H7 (cell line): ENCODE measurements at places on chromosomes 7 and 10.

DNA sequence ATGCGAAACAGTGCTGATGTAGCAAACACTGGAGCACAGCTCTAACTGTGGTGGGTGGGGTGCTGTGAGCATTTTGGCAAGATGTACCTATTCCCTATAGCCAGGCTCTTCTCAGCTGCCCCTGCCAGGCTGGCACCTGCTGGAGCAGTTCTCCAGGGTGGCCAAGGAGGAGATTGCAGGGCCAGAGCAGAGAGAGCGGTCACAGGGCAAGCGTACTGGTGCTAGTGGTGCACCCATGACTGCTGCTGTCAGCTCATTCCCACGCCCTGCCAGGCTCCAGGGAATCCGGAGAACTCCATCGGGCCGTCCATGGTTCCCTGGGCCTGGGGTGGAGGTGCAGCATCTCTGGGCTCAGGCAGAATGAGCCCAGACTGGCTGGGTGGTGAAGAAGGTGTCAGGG is 2.1 kb downstream of the COL13A1 start:
- peak; percentile 52 for DNase-seq

DNA sequence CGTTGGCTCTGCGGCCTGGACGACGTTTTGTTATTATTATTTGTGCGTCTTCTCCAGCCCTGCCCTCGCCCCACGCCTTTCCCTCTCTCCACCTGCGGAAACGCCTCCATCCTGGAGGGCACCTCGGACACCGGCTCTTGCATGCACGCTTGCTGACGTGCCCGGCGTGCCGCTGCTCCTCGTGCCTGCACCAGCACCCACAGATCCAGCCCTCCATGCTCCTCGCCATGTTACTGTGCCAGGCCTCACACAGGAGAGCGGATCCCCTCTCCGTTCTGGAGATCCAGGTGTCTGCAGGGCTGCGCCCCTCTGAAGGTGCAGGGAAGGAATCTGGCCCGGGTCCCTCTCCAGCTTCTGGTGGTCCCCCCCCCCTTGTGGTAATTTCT is 373.9 kb upstream of the FOXK1 start:
- DNase-seq: no peak

- DNase-seq: no peak
Measured at GRCh38 chr7:22607180-22607579, 107.2 kb upstream of the STEAP1B start.

- no peak for DNase-seq
Measured at GRCh38 chr7:40232242-40232893, 97.6 kb downstream of the SUGCT start.

GRCh38 chr10:5297466-5297865 is 67.3 kb upstream of the UCN3 start:
- DNase-seq: peak; percentile 33

- no peak for DNase-seq
Measured at GRCh38 chr10:15169555-15170401, 1.3 kb upstream of the NMT2 start.

GRCh38 chr7:133481676-133482075 is 228.8 kb downstream of the EXOC4 start:
- DNase-seq: no peak

DNA sequence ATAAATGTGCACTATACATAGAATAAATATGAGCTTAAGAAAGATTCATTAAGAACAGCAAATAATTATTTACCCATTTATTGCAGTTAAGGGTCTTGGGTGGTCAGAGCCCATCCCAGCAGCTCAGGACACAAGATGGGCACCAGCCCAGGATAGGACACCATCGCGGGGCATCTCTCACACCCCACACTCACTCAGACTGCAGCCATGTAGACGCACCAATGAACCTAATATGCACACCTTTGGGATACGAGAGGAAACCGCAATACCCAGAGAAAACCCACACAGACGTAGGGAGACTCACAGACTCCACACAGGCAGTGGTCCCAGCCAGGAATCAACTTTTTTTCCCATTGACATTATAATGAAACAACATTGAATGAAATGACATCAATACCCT is 36.0 kb downstream of the CARD11 start:
- DNase-seq: no peak

- peak; percentile 28 for DNase-seq
Measured at GRCh38 chr7:17640730-17641377, 299.4 kb downstream of the SNX13 start.

DNA sequence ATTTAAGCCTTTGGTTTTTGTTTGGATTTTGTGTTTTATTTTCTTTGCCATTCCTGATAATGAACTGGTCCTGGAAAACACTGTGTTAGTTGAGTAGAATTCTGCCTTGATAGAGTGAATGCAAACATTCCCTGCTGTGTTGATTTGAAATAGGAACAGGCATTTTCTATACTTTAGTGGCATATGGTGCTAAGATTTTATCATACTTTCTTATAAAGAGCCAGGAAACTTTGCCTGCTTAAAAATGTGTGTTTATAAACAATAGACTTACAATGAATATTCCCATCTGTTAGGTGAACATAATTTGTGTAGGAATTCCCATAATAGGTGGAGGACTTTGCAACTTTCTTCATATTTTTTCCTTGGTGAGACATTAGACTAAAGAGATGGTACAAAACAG is 333.3 kb downstream of the SDK1 start:
- DNase-seq: no peak

GRCh38 chr7:14850039-14850438 is 52.5 kb downstream of the DGKB start:
- no peak for DNase-seq

GRCh38 chr7:7859411-7859810 is 109.2 kb upstream of the GLCCI1 start:
- no peak for DNase-seq

- DNase-seq: no peak
Measured at GRCh38 chr10:110203500-110204455, 3.6 kb upstream of the MXI1 start.

DNA sequence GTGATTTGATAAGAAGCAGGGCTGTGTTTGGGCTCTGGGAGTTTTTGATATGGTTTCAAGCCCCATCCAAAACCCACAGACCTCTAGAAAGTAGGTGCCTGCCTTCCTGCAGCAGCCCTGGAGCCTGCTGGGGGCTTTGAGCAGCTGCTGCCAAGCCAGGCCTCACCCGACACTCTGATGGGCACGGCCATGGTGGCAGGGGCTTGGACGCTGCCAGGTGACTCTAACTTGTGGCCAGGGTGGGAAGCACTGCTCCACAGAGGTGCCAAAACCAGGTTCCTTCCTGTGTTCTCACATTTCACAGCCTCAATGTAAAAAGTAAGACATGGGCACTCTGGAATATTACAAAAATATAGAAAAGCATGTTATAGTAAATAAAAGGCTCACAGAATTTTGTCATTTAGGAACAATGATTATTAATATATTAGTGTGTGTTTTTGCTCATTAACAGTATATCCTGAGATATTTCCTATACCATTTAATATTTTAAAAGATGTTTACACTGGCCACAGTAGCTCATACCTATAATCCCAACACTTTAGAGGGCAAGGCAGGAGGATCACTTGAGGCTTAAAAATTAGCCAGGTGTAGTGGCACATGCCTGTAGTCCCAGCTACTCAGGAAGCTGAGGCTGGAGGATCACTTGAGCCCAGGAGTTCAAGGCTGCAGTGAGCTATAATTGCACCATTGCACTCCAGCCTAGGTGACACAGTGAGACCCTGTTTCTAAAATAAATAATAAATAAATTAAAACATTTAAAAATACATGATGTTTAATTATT is 95.1 kb downstream of the EGFR start:
- no peak for DNase-seq

GRCh38 chr7:93835702-93836101 is 54.9 kb downstream of the TFPI2 start:
- no peak for DNase-seq

DNA sequence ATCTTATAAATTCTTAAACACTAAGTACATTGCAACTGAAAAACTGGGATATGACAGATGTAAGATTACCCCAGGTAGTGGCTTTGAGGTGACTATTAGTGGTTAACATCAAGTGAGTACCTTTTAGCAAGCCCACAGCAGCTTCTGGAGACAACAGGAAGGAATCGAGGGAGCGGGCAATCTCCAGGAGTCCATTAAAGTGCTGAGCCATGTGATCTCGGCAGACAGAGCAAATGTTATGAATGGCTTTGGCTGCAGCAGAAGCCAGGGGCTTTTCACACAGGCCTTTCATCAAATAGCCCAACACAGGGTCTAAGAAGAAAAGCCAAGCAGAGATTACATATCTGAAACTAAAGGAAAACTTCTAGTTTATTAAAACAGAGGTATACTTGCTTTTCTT is 48.9 kb downstream of the IRF5 start:
- DNase-seq: no peak

GRCh38 chr10:114957673-114958072 is 19.7 kb downstream of the TRUB1 start:
- no peak for DNase-seq

DNA sequence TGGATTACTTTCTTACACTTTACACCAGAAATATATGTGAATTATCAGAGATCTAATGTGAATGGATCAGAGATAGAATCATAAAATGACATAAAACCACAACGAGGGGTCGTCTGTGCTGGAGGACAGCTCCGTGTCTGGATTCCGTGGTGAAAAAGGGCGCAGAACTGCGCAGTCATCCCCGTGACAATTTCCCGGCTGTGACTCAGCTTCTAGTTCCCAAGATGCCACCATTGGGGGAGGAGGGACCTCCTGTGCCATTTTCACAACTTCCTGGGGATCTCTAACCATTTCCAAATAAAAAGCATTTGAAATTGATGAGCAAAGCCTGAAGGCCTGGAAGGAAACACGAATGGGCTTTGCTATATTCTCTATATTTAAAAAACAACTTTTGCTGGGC is 72.1 kb downstream of the PDGFA start:
- DNase-seq: no peak

- no peak for DNase-seq
Measured at GRCh38 chr10:125455431-125455830, 227.5 kb downstream of the TEX36 start.

DNA sequence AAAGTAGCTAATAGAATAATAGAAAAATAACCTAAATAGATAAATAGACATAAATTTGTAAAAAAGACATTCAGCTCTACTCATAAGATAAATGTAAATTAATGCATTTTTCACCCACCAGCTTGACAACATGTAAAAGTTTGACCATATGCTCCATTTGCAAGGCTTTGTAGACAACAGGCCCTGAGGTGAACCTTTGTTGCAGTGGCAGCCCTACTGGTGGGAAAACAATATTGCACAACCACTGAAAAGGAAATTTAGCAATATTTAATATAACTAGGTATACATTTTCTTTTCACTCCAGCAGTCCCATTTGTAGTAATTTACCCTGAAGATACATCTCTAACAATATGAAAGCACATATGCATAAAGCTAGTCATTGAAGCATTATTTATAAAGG is 39.0 kb upstream of the ADRA2A start:
- peak; percentile 5 for DNase-seq

GRCh38 chr10:112583236-112583939 is 136.4 kb downstream of the VTI1A start:
- DNase-seq: no peak

GRCh38 chr7:150942001-150942590 is 36.0 kb downstream of the KCNH2 start:
- peak; percentile 81 for DNase-seq

- DNase-seq: peak; percentile 66
Measured at GRCh38 chr10:13347043-13347499, 1.0 kb downstream of the SEPHS1 start.

- DNase-seq: no peak
Measured at GRCh38 chr10:95477175-95477520, 84.0 kb downstream of the SORBS1 start.

DNA sequence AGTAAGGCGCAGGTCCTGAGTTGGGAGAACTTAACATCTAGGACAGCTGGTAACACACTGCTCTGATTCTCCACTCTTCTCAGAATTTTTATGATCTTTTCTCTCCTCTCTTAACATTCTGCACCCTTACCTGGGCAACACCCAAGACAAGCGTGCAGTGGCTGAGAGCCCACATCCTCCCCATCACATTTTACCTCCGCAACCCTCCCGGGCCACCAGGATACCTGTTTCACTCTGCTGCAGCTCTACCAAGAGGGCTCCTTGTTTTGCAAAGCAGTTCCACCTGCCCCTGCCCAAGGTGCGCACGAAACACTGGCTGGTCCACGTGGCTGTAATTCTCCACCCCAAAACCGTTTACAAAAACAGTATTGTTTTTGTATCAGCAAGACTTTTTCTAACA is 81.5 kb downstream of the ITIH5 start:
- DNase-seq: no peak

DNA sequence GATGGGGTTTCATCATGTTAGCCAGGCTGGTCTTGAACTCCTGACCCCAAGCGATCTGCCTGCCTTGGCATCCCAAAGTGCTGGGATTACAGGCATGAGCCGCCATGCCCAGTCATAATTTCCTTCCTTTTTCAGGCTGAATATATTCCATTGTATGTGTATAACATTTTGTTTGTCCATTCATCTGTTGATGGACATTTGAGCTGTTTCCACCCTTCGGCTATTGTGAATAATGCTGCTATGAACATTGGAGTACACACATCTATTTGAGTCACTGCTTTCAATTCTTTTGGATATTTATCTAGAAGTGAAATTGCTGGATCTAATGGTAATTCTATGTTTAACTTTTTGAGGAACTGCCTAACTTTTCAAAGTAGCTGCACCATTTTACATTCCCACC is 34.6 kb downstream of the TLX1 start:
- DNase-seq: no peak

DNA sequence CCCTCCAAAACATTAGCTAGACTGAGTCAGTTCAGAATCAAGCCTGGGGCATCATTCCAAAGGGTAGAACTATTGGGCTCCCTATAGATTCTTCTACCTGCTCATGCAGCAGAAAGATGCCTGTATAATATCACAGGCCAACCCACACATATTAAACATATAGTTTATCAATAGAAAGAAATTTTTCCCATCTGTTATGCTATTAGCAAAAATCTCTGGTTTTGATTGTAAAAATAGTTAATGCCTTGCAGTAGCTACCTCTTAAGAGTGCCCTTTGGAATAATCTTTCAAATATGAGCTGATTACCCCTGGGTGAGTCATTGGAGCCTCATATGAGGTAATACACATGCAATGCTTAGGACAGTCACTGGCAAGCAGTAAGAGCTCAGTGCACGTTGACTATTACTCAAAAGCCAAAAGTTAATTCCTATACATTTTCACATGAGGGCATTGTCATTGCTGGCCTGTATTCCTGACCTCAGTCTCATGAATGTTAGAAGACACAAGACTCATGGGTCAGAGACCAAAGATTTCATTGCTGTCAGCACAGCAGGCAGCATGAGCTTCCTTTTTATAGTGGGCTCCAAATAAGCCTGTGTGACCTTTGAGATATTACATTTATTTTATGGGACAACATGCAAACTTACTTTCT is 180.0 kb downstream of the FGFR2 start:
- no peak for DNase-seq

DNA sequence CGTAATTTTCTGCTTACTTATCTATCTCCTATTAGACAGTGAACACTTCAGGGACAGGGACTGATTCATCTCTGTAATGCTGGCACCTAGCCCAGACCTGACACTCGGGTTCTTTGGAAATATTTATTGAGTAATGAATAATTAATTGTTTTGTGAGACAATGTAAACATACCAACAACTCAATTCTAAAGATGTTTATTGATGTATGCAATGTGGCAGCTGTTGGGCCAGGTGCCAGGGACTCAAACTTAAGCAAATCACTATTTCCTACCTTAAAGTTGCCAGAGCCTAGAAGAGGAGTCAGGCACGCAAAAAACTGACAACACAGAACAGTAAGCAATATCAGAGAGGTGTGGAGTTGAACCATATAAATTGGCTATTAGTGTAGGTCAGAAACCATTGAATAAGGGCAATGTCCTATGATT is 63.6 kb upstream of the BMPER start:
- no peak for DNase-seq
